SK-MEL-5 (cell line): ENCODE measurements at places on chromosomes 3 and 15. TPM values are rescaled to one million over a fixed set of nuclear protein-coding genes. Genes with fewer than 3 reads are reported as not detected.

DNA sequence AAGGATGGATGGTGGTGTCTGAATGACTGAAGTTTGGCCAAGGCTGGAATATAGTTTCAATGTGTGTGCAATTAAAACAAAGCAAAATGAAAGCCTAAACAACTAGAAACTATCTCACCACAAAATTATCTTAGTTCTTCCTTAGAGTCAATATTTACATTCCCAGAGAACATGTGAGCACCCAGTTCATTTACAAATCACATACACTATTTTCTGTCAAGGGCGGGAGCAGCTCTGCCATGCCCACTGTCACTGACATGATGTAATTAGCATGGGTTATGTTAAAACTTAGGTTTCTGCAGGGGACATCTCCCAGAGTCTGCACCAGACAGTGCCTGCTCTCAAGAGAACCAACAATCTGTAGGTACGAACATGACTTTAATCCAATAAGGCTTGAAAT, 65.0 kb downstream of the PDZRN3 start:
- DNase-seq = no peak

DNA sequence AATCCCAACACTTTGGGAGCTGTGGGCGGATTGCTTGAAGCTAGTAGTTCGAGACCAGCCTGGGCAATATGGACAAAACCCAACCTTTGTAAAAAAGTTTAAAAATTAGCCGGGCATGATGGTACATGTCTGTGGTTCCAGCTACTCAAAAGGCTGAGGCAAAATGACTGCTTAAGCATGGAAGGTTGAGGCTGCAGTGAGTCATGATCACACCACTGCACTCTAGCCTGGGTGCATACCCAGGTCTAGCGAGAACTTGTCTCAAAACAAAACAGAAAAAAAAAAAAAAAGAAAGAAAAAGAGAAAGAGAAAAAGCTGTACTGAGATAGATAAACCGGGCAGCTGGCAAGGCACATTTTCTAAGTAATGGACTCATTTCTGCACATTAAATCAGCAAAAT, 10.6 kb downstream of the ARPP19 start:
- peak; percentile 50 for DNase-seq

GRCh38 chr3:46454606-46455005, 10.1 kb downstream of the LTF start:
- no peak for DNase-seq

The ESYT3 gene
- 0.05 TPM in 1 of 2 replicates, not detected in the other for total RNA-seq

GRCh38 chr15:43220991-43221403, at the start of gene EPB42:
Gene EPB42 (minus strand): TSS chr15:43221018. CDS start chr15:43220825, 193 bp downstream.
- no peak for DNase-seq

DNA sequence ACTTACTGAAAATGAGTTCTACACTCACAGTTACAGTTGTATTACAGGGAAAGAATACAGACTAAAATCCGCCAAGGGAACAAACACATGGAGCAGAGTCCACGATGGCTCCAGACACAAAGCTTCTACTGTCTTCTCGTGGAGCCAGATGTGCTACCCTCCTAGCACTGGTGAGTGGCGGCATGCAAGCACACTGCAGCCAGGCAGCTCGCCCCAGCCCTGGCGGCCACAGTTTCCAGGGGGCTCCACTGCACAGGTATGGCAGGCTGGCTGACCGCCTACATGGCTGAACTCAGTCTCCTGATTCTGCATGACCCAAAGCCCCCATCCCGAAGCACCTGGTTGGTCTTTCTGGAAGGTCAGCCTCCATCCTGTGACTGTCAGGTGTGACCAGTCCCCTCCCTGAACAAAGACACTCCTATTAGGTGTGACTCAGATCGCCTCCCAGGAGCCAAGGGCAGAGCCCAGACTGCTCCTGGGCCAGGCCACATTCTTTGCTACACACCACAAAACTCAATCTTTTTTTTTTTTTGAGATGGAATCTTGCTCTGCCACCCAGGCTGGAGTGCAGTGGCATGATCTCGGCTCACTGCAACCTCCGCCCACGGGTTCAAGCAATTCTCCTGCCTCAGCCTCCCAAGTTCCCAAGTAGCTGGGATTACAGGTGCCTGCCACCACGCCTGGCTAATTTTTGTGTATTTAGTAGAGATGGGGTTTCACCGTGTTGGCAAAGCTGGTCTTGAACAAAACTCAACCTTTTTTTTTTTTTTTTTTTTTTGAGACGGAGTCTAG, 51.5 kb downstream of the CFAP92 start:
- DNase-seq = peak; percentile 20

DNA sequence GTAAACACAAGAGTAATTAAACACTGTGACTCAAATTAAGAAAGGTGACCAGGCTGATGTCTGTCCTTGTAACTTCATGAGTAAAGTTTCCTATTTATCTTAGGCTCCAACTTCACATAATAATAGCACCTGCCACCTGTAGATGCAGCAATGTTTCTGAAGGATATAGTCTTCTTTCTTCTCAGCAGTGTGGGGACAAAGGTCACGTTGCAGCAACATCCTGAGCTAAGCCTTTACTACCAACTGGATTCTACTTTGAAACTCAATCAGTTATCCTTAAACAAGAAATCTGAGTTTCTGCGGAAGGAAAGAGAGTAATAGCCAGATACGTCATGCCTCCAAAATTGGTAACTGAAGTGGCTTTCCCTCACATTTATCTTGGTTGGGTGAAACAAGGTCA, 253.1 kb downstream of the RBMS3 start:
- DNase-seq = no peak

GRCh38 chr3:196339493-196340254, 1.5 kb upstream of the TM4SF19 start:
- no peak for DNase-seq

DNA sequence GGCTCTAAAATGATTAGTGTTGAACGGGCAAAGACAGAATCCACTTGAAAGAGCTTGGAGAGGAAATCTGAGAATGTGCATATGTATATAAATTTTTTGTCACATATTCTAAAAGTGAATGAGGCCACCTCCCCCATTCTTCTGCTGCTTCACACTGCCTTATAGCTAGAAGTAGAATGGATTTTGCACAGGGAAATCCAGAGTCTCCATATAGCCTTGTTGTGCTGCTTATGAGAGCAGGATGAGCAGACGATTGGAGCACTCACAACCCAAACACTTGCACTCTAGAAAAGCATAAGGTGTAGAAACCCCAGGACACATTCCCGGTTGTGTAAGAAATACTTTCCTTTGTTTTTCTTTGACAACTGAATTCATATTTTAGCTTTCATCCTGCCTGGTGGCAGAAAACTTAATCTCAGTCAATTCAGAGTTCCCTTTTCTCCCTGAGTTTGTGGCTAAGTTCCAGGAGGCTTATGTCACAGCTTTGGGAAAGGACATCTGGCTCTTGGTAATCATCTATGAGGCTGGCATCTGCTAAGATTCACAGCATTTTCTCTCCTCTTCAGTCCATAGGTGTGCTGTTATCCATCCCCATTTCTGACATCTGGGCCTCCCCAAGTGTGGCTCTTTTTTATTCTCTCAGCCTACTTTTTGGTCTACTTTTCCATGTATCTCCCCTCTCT, 188.4 kb upstream of the PFN2 start:
- no peak for DNase-seq

GRCh38 chr3:170532573-170532972, 53.3 kb downstream of the SLC7A14 start:
- no peak for DNase-seq

The FBXW12 gene
- total RNA-seq = not detected in 2 replicates

- peak; percentile 60 for DNase-seq
Measured at GRCh38 chr3:61358364-61358763, 107.1 kb upstream of the FHIT start.

The FRMD5 gene
- total RNA-seq = 14.3 and 16.3 TPM in 2 replicates

The IL16 gene
- 6.4 and 6.6 TPM in 2 replicates for total RNA-seq
